Stimulated activated effector memory CD8-positive, alpha-beta T cell treated with anti-CD3 and anti-CD28 coated beads, Interleukin-12 subunit alpha, Interleukin-12 subunit beta, amount 100 ng/mL, for 72 hours (primary cell): ENCODE measurements at places on chromosomes 13 and 19.

GRCh38 chr19:47005873-47006272, 13.8 kb upstream of the NPAS1 start:
- DNase-seq, result no peak

GRCh38 chr19:19269952-19270694, 3.0 kb downstream of the TM6SF2 start:
- DNase-seq, result no peak

DNA sequence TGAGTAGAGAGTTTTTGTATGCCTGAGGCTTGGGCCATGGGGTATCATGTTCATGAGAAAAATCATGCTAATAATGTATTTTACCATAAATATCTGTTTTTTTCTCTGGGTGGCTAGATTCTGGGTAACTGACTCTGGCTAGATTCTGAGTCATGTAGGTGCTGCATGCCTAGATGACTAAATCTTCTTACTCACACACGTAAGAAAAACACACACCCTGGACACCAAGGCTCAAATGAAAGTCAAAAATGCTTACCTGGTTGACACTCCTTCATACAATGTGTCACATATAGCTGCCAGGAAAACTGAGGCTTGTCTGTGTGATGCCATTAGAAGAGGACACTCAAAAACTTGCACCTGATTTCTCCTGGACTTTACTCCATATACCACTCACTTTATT, 597.4 kb upstream of the SLITRK1 start:
- DNase-seq, result no peak

GRCh38 chr13:54928071-54928470, 1899.5 kb downstream of the OLFM4 start:
- no peak for DNase-seq

GRCh38 chr19:42279155-42279901, 10.3 kb downstream of the CIC start:
- no peak for DNase-seq

DNA sequence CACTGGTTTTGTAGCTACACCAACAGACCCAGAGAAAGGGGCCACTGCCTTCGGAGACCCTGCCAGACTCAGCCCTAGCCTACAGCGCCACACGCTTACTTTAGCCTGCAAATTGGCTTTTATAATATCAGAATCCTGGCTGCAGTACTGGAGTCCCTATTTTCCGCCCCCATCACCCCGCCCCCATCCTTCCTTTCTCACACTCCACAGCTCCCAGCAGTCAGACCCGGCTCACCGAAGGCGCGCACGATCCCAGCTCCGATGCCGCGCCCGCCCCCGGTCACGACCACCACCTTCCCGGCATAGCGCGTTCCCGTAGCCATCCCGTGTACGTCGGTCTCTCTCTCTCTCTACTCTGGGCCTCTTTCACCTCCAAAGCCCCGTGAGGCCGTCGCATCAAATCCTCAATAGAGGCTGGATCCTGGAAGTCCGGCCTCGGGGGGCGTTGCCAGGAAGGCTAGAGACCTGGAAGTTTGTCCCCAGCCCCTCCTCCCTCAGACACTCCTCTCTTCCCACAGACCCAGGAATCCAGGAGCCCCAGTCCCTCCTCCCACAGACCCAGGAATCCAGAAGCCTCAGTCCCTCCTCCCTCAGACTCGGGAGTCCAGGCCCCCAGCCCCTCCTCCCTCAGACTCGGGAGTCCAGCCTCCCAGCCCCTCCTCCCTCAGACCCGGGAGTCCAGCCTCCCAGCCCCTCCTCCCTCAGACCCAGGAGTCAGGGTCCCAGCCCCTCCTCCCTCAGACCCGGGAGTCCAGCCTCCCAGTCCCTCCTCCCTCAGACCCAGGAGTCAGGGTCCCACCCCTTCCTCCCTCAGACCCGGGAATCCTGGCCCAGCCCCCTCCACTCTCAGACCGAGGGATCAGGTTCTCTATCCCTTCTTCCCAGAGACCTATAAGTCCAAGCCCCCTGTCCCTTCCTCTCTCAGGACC, at the start of gene HSD17B14:
Gene HSD17B14, minus strand, starts transcription at position 403 of the 929 bp plus-strand sequence. Its CDS starts 80 bp downstream, at position 323.
- DNase-seq, result no peak

GRCh38 chr13:65917731-65918130, 1312.4 kb downstream of the PCDH9 start:
- DNase-seq, result no peak
